Effector CD4-positive, alpha-beta T cell (primary cell): ENCODE measurements at places on chromosomes 2 and 18.

- DNase-seq: no peak
Observed at GRCh38 chr2:120053891-120054290, 41.0 kb downstream of the EPB41L5 start.

- DNase-seq: no peak
Observed at GRCh38 chr2:217353591-217353990, 493.7 kb upstream of the TNP1 start.

- DNase-seq: no peak
Observed at GRCh38 chr2:187475499-187476248, 27.6 kb upstream of the CALCRL start.

- DNase-seq: no peak
Observed at GRCh38 chr18:58359218-58359617, 269.7 kb downstream of the ALPK2 start.

- no peak for DNase-seq
Observed at GRCh38 chr2:221501210-221501882, 70.8 kb downstream of the EPHA4 start.

DNA sequence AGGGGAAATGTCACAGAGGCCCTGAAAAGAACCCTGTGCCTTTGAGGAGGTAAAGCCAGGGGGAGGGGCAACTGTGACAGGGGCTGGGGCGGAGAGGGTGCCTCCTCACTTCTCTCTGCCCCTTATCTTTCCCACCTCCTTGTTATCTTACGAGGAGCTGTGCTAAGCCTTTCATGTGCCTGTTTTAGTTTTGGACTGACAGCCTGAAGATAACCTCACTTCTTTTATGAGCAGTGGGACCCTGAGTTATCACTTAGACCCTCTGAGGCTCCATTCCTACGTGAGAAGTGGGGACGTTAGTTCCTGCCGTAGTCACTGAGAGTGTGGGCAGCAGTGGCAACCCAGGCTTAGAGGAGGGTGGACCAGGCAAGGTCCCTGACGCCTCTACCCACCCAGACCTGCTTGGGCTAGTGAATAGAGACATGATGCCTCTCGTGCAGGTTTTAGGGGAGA lies 39.5 kb upstream of the LBH start:
- DNase-seq: no peak
